ENCODE measurements at places on chromosomes 3 and 15.

GRCh38 chr3:139954146-139954860 is 19.3 kb downstream of the CLSTN2 start:
- DNase-seq, result no peak

GRCh38 chr3:29281094-29281343 is 148 bp downstream of the RBMS3 start:
- DNase-seq, result no peak

GRCh38 chr15:39585871-39586301 is 5.0 kb downstream of the THBS1 start:
- no peak for DNase-seq

DNA sequence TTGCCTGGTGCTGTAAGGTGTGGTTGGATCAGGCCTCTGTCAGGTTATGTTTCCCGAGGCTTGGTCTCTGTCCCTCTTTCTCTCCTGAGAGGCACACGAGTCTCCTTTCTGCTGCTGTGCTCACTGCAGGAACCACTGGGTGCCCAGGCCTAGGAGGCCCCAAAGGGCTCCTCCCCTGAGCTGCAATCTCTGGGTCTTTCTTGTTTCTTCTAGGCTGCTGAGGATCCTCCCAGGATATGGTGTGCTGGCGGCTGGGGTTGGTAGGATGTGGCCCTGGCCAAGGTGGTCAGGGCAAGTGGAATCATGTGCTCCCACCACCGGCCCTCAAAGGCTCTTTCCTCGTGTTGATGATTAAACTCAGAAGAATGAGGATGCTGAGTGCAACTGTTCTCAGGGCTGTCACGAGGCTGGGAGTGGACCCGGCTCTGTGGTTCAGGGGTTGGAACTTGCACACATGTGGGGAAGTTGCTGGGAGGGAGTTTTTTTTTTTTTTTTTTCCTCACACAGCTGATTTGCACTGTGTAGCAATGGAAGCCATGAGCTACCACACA is 43.6 kb upstream of the CTSH start:
- peak; percentile 95 for DNase-seq

DNA sequence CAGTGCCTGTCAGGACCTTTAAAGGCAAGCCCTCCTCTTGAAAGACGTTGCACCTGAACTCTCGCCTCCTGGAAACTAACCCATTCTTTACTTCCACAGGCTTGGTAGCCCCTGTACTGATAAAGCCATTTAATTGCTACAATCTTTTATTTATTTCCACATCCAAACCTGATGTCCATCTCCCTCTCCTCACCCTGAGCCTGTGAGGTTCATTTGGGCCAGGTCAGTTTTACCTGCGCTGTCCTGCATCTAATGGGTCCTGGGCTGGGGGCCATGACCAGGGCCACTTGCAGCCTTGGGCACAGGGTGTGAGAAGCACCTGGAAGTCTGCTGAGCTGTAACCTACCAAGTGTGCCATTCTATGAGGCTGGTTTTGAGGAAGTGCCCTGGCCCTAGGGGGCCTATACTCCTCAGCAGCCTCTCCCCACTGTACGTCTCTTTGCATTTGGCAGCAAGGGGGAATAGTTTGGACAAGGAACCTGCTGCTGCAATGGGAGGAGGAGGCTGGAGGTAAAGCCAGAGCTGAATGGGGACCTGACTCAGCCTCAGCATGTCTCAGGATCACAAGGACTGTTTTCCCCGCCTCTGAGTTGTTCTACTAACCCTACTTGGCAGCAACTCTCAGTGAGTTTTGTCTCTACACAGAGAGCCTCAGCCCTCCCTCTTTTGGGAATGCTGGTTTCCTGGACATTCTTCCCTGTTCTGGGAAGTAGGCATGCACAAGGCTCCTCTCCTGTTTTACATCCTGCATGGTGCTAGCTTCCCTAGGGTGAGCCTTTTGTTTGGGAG is 53.8 kb downstream of the WDR76 start:
- DNase-seq, result no peak

DNA sequence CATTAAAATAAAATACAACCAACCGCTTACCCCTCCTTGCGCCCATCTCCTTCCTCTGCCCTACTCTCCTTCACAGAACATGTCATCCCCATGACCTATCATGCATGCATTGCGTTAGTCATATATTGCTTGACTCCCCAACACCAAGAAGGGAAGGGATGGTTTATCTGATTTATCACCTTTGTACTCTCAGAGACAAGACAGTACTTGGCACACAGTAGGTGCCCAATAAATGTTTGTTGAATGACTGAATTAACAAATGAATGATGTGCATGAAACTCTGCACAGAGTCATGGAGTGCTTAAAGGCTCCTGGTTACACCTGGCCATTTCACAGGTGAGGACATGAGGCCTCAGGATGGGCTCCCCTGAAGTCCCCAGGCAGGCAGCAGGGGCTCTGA is 59.7 kb downstream of the IQSEC1 start:
- no peak for DNase-seq

GRCh38 chr15:95690631-95691340 is 639.7 kb upstream of the NR2F2 start:
- no peak for DNase-seq

DNA sequence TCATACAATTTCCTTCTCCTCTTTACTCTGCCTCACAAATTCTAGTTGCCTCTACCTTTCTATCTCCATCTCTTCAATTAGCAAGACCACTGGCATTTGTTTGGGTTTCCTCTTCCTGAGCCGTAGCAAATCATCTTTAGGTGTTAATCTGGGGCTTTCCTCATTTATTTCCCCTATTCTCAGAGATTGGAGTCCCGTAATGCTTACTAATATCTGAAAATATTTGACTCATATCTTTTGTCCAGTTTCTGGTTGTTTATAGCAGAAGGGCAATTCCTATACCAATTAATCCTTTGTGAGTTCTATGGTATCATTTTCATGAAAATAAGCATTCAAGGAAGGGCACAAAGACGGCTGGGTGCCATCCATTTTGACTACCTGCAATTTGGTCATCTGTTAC is 103.7 kb downstream of the NR2E3 start:
- DNase-seq, result no peak

GRCh38 chr3:112448939-112449338 is 50.3 kb downstream of the BTLA start:
- DNase-seq, result no peak

DNA sequence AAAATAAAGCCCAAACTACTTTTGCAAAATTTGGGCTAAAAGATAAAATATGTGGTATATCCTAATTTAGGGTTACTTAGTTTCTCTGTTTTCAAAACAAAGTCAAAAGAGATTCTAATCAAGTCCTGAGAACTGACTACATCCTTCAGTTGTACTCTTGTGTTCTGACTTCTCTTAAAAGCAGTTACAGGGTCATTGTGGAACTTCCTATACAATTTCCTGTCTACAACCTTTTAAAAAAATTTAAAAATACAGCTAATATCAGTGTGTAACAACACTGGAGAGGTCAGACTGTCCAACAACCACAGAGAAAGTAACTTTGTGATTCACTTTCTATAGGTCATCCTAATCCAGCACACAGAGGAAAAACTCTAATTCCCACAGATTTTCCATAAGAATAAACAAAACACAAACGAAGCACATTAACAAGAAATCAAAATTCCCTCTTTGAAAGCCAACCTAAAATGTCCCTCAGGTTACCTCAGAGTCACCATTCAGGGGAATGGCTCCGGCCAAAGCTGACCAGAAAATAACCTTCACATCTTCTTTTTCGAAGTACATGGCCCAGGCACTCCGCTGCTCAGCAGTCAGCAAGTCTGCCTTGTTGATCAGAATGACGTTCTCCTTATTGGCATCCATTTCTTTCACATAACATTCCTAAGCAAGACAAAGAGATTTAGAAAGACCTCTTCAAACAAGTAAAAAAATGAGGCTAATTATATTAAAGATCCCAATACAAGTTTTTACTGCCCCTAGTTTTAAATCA is 13.3 kb downstream of the LSG1 start:
- DNase-seq, result no peak

GRCh38 chr3:169665264-169666075 is 2.0 kb upstream of the MECOM start:
- DNase-seq, result no peak

DNA sequence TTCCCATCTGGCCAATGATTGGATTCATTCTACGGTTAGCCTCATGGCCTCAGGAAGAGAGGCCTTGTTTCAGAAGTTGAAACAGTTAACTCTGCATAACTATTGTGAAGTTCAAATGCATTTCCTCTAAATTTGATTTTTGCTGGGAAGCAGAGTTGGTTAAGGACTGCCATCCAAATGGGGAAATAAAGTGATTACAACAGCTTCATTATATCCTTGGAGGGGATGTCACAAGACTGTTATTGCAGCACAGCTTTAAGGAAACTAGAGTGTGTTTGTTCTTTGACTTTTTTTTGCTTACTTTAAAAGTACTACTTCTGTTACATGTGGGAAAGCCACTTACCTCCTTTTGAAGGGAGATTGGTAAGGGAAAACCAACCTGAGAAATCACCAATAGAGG is 164.8 kb downstream of the AKAP13 start:
- DNase-seq, result no peak

DNA sequence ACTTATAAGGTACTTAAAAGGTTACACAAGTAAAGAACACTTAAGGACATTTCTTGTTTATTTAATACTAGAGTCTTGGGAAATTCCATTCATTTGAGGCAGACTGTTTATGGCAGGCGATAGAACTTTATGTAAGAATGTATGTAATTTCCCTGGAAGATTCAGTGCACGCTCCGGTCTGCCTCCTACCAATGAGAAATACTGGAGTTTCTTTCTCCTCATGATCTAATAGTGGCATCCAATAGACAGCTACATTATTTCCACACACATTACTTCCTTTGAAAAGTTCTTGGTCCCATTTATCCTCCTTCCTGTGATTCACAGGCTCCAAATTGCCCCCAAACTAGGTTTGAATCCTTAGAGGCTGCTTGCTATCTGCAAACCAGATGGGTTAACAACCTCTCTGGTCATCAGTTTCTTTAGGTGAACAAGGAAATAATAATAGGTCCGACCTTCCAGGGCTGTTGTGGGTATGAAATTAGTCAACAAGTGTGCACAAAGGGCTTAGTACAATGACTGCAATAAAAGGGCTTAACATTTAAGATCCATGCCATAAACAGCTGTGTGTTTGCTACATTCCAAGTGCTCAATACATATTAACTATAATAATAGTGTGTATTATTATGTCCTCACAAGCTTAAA is 30.7 kb downstream of the EIF4E3 start:
- peak; percentile 28 for DNase-seq

DNA sequence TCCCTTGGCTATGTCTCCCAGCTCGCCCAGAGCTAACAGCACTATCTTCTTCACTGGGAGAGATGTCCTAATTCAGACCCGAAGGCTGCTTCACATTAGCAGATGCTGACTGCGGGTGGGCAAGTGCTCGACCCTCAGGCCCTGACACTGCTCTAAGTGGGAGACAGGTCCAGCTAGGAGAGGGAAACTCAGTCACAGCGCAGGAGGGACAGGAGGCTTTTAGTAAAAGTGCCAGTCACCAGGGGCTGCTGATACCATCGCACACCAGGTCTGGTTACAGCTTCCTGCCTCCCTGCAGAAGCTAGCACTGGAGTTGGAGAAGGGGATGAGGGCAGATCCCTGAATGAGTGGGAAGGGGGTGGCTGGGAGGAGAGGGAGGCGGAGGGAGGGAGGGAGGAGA is 365.8 kb upstream of the RGMA start:
- no peak for DNase-seq

DNA sequence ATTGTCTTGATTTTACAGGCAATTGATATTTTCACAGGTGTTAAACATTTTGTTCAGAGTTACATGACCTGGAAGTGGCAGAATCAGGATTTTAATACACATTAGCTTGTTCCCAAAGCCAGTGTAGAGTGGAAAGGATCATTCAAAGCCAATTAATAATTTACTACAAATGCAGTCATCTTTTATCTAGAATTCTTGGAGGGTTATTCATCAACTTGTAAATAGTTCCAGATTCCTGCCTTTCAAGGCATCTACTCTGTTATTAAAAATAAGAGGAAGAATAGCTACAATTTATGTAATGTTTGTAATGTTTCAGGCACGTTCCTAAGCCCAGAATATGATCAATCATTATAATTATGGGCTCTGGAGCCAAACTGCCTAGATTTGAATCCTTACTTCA is 358.5 kb downstream of the ZNF385D start:
- DNase-seq, result peak; percentile 28

GRCh38 chr3:147930232-147930807 is 521.2 kb downstream of the ZIC1 start:
- peak; percentile 3 for DNase-seq

- DNase-seq, result no peak
Measured at GRCh38 chr15:36978625-36979024, 121.7 kb downstream of the MEIS2 start.

GRCh38 chr3:23254282-23254681 is 51.2 kb downstream of the UBE2E2 start:
- DNase-seq, result no peak

DNA sequence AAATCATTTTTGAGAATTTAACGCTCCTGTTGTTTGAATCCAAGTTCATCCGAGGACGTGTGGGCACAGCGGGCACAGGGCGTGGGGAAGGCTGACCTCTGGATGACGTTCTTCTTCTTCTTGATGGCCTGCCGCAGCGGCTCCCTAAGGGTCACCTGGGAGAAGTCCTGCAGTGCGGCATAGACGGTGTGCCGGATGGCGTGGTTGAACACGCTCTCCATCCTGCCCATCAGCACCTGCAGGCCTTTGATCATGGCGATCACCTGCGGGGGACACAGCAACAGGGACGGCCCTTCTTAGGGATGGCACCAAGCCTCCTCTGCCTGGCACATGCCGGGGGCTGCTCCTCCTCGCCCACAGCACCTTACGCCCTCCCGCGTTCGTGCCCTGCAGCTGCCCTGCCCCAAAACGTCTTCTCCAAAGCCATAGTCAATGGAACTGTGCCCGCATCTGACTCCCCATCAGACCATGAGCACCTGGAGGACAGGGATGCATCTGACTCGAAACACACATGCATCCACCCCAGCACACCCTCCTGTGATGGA is 61.5 kb downstream of the CYFIP1 start:
- no peak for DNase-seq

- DNase-seq, result no peak
Measured at GRCh38 chr3:139764069-139764905, 86.5 kb upstream of the NMNAT3 start.

DNA sequence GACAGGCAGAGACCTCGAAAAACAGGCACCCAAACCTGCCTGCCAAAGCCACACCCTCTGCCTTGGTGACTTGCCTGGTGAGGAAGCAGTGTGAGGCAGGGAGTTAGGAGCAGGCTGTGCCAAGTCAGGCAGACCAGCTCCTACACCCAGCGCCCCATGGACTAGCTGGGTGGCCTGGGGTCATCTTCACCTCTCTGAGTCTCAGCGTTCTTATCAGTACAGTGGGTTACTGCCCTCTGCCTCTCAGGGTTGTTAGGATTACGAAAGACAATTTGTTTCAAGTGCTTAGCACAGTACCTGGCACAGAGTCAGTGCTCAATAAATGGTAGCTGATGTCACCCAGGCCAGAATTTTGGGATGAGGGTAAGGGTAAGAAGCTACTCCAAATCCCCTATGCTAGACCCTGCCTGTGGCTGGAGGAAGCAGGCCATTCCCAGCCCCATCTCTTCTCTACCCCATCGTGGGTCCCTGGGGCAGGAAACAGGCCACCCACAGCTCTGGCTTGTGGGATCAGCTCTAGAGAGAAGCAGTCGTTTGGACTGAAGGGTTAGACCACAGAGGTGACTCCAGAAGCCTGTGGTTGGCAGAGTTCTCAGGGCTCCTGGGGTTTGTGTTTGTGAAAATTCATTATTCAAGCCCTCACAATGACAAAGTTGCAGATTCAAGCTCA is 10.1 kb downstream of the SLC51B start:
- no peak for DNase-seq
